ENCODE measurements at places on chromosomes 12 and 14.

GRCh38 chr12:72889791-72890190, 617.6 kb downstream of the TRHDE start:
- DNase-seq = no peak

DNA sequence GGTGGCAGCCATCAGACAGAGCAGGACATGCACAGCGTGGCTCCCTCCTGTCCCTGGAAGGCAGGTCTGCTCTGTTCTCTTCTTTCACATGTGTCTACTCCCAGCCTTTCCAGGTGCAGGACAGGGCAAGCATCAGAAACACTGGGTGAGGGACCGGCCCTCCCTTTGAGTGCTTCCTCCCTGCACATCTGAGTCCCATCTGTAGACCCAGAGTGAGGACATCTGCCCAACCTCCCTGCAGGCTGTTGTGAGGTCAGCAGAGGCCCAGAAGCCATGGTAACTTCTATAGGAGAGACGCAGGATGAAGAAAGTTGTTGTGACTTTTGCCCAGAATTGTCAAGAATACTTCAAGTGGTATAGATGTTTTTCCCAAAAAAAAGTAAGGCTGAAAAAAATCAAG, 282.7 kb downstream of the CACNA1C start:
- DNase-seq = no peak

- DNase-seq = peak; percentile 56
These were observed 35.5 kb upstream of the STON2 start for GRCh38 chr14:81435391-81436295.

DNA sequence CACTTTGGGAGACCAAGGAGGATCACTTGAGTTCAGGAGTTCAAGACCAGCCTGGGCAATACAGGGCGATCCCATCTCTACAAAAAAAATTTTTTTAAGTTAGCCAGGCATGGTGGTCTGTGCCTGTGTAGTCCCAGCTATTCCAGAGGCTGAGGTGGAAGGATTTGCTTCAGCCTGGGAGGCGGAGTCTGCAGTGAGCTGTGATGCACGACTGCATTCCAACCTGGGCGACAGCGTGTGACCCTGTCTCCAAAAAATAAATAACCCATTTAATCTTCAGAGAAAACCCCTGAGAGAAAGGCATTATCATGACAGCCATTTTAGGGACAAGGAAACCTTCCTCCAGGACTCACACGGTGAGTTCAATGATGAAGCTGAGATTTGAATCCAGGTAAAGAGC, 3.7 kb upstream of the FKBP4 start:
- no peak for DNase-seq

DNA sequence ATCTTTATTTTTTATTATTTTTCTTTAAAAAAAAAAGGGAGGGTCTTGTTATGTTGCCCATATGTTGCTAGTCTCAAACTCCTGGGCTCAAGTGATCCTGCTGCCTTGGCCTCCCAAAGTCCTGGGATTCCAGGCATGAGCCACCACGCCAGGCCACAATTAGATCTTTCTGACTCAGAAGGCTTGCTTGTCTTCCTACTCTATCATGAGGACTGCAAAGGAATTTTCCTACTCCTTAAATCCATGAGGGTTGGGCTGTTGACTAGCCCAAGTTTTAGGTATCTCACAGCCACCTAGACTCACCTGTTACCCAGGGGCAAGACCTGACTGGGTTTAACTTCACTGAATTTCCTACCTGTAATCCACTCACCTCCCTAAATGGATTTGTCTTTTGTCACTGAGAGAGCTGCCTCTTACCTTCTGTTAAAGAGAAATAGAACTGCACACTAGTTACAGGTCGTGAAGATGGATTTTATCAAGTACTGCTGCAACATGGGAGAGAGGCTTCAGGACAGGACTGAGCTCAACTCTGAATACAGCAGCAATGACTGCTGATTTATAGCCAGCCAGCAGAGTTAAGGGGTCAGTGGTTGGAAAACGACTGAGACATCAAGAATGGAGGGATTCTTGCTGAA, 72.3 kb downstream of the B4GALNT3 start:
- no peak for DNase-seq

- DNase-seq = no peak
These were observed 145.0 kb downstream of the KIF21A start for GRCh38 chr12:39297891-39298290.

DNA sequence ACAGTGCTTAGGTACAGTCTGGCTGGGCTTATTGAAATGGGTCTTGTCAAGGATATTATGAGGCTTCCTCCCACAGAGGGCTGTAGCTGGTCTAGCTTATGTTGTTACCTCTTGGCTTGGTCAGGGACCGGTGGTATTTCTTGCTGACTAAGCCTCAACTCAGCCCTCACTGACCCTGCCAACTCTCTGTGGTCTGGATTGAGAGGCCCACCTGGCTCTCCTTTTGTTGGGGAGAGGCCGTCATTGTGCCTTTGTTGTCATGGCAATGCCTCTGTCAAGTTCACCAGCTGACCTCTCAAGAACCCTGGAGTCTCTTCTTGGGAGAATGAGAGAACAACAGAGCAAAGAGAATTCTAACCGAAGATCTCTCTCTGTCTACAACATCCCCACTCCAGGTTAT, 245.6 kb upstream of the NPAS3 start:
- no peak for DNase-seq

DNA sequence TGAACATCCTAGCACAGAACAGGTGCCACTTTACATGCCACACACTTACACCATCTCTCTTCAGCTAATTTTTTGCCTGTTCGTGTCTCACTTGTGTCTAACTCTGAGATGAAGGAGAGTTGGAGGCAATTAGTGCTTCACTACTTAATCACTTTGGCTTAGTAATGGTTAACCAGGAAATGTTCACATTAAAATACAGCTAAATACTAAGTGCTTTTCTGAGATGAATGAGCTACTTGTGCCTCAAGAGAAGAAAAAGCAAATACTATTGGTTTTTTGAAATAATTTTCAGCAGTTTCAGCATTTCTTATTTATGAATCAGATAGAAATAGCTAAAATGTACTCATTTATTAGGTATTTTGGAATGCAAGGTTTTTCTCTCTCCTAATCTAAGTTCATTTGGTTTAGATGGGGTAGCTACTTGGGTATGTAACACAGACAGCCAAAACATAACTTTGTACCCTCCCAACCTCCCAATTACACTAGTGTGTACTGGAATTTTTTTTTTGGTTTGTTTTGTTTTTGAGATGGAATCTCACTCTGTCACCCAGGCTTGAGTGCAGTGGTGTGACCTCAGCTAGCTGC, 1474.1 kb upstream of the SEL1L start:
- no peak for DNase-seq

- DNase-seq = no peak
These were observed 790.3 kb downstream of the TMTC2 start for GRCh38 chr12:83476695-83477690.

DNA sequence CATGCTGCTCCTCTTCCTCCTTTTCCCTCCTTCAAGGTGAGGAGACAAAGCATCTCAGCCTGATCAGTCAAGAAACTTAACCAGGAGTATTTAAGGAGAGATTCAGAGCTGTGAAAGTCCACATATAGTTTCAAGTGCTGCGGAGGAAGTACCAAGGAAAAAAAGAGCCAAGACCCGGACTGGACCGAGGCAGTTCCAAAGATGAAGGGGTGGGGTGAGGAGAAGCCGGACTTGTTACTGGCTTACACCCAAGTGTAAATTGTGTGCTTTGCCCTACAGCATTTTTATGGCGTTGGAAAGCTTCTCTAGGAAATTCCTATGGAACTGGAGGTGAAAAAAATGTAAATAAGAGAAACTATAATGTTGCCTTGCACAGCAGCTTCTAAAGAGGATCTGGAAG, 263.1 kb downstream of the GRIN2B start:
- DNase-seq = no peak

- DNase-seq = no peak
These were observed 428.2 kb downstream of the ATP23 start for GRCh38 chr12:58369576-58369975.

GRCh38 chr14:99636487-99636886, 8.4 kb upstream of the HHIPL1 start:
- no peak for DNase-seq

DNA sequence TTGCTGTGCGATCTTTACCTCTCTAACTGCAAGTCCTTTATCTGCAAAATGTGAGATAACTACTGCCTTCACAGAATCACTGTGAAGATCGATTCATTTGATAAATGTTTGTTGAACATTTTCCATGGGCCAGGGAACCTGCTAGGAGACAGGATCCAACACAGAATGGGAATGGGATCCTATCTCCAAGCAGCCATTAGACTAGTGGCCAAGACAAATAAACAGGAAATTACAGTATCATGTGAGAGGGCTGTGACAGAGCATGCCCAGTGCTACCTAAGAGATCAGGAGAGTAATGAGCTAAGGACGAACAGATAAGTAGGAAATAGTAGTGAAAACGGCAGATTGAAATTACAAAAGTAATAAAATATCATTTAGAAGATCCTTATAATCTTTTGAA, 105.7 kb downstream of the GRIN2B start:
- no peak for DNase-seq

- no peak for DNase-seq
These were observed 37.5 kb downstream of the SLC38A4 start for GRCh38 chr12:46788072-46788887.

- no peak for DNase-seq
These were observed 480 bp downstream of the PTPN6 start for GRCh38 chr12:6951551-6952120.

DNA sequence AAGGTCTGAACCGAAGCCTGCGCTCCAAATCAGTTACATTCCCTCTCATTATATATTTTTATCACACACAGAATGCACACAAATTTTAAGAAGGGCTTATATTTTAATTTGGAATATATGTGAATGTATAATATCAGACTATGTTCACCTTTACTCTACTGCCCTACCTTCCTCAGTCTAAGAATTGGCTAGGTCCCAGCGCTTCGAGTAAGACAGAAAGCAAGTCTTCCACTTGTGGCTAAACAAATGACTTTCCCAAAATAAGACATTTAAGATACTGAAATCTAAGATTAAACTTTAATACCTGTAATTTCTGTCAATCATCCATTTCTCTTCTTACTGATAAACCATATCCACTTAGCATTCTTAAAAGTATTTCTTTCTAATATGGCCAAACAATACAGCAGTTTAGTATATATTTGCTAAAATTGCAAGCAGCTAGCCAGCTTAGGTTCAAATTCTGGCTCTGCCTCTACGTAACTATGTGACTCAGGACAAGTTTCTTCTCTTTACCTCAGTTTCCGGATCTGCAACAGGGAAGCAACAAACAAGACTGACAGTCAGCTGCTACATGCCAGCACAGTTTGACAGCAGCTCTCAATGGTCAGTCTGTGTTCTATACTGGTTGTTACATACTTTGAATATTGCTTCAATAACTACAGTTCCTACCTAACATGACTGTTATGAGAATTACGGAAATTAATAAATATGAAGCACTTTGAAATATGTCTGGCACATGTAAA, 2.0 kb downstream of the INTS13 start:
- no peak for DNase-seq

DNA sequence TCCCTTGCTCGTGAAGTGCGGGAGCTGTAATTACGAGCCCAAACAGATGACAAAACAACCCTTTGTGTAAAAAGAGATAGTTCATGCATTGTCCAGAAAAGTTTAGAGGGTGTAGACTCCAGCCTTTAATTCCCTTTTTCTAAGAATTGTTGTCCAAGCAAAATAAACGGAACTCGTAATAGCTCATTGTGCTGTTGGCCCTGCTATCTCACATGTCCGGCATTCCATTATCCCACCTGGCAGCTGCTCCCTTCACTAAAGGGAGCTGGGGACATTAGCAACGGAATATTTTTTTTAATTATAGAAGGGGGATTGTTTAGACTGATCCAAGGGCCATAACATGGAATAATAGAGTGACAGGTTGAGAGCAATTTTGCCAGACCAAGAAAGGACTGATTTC, 277.5 kb upstream of the TBX3 start:
- no peak for DNase-seq

DNA sequence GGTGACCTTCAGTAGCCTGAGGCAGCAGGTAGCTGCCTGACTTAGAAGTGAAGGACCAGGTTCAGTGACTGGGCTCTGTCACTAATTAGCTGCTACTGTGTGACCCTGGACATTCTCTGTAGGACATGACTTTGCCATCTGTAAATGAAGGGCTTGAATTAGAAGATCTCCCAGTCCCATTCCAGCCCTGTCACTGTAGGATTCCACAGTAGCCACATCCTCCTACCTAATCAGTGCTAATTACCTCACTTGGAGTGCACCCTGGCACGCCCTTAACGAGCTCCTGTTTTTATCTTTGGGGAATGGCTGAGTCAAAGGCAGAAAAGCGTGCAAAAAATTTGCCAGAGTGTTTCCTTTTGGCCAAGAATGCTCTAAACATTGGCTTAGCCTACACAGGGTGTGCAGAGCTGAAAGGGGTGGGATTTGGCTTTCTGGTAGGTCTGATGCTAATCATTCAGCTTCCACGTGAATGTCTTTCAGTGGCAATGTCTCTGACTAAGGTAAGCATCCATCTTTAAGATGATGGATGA, 6.8 kb downstream of the NTF3 start:
- no peak for DNase-seq

DNA sequence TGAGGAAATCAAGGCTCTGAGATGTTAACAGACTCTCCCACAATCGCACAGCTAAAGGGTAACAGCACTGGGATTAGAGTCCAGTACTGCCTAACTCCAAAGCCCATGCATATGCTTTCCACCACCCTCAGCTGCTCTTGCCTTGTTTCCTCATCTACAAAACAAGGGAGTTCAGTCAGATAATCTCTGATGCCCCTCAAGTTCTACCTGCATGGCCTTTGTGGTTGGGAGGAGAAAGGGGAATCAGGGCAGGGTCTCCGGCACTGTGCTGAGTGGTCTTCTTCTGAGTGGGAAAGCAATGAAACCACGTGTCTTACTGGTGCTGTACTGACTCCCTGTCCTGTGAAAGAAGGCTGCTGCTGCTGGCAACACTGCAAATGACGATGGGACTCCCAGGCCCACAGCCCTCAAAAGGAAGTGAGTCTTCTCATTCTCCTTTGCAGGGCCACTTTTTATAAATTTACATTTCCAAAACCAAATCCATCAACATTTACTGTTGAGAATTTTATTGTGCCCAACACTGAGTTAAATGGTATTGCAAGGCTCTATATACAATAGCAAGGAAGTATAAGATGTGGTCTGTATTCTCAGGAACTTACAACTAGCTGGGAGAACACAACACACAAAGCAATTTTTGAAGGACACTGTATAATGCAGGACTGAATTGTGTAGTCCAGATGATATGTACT, 19.7 kb upstream of the DUSP16 start:
- no peak for DNase-seq

DNA sequence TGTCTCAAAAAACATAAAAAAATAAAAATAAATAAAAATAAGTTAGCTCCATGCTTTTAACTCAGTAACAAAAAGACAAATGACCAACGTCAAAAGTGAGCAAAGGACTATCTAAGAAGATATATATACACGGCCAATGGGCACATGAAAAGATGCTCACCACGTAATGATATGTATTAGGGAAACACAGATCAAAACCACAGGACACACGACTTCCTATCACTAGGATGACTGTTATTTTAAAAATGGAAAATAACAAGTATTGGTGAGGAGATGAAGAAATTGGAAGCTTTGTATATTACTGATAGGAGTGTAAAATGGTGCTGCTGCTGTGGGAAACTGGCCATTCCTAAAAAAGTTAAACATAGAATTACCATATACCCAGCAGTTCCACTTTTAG, 20.2 kb upstream of the P2RX7 start:
- no peak for DNase-seq

GRCh38 chr14:24132061-24132685, 1.7 kb downstream of the FITM1 start:
- DNase-seq = no peak

Data from lower lobe of right lung (tissue), 2 donors.